Aorta (tissue), 5 donors: ENCODE measurements at places on chromosomes 2 and 18. TPM values are rescaled to one million over a fixed set of nuclear protein-coding genes. Genes with fewer than 3 reads are reported as not detected.
A peak's percentile ranks its signal among the peaks of the same experiment; 100 is the strongest.

- DNase-seq, result no peak
These were observed 29.8 kb downstream of the EHD3 start for GRCh38 chr2:31263636-31264190.

DNA sequence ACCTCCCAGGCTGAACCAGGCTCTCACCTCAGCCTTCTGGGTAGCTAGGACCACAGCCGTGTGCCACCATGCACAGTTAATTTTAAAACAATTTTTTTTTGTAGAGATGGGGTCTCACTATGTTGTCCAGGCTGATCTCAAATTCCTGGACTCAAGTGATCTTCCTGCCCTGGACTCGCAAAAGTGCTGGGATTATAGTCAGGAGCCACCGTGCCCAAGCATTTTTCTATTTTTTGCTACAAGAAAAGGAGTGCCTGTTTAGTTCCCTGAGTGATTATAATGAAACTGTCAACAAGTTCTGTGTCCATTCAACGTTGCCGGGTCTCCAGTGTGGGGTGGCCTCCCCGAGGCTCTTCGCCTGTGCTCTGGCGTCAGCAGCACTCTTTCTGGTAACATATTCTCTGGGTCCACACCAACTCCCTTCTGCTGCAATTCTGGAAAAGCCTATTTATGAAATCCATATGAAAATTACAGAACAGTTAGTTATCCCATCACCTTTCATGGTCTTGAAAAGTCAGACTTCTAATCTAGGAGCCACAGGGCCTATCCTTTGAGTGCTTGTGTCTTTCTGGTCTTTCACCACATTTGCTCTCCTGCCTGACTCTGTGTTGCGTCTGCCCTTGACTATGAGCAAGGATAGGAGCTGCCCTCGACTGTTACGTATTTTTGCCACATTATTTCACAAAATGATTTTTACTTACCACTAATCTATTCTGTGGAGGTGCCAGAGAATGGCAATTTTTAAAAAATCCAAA lies 172.7 kb downstream of the SOCS6 start:
- no peak for DNase-seq

- DNase-seq, result no peak
These were observed 73.1 kb downstream of the ANKRD44 start for GRCh38 chr2:197237291-197238042.

GRCh38 chr2:130307850-130308249 lies 34.8 kb upstream of the IMP4 start:
- no peak for DNase-seq

The NTSR2 gene
- not detected for total RNA-seq

The RAD51AP2 gene
- total RNA-seq, result not detected

DNA sequence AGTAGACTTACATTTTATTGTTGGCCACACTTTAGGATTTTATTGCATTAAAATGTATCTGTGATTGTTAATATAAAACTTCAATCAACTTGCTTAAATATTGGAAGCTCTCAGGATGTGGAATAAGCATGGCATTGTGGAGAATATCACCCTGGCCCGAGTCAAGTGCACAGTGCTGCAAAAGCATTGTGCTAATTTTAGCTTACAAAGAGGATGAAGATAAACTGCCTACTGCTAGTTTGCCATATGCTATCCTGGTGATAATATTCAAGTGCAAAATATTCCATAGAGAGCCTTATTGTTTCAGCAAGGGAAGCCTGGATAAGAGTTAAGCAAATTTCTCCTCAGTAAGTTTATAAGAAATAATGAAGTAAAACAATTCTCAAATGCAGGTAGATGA lies 54.5 kb downstream of the MEIS1 start:
- DNase-seq, result no peak

DNA sequence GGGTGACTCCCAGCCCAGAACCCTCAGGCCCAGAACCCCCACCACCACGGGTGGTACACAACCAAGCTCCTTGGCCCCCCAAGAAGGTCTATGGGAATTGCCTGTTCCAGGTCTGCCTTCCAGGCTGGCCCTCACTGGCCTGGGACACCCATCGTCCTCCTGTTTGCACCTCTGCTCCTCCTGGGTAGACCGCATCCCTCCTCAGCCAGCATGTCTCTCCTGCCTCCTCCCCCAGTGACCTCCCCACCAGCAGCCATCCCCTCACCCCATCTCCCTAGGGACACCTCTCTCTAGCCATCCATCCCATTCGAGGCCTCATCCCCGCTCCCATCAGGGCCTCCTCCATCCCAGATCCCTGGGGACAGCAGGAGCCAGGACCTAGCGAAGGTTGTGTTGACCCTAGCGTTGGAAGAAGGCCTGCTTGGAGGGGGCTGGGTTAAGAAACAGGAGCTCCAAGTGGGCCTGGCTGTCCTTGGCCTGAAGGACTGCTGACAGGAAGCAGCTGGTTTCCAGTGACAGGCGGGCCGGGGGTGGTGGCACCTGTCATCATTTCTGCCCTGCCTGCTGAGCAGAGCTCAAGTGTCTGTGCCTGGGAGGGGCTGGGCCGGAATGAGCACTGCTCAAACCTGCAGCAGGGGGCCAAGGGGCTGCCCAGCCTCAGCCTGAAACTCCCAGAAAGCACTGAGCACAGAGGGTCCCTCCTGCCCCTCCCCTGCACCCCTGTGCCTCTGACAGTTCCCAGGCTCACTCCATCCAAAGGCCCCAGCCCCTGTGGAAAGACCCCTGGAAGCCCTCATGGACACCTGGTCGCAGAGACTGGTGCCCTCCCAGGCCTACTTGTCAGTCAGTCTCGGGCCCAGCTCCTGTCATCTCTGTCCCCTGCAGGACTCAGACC lies 96.0 kb upstream of the OTOS start:
- DNase-seq, result peak; percentile 47

The MYO1B gene
- 61.1 TPM for total RNA-seq

The GALNT13 gene
- total RNA-seq, result 4.9 TPM

DNA sequence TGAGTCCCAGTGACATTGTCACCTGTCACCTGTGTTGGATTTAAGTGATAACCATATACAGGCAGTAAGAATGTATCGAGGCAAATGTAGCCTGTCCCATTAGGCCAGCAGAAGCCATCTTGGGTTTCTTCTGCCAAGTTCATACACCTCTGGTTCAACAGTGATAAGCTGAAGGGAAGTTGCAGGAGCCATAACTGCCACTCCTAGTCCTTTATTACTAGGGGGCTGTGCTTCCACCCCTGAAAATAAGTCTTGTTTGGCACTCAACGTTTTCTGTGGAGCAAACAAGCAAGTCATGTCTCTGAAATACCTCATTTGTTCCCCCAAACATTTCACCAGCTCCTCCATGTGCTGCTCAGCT lies 58.1 kb upstream of the ALPP start:
- DNase-seq, result no peak

DNA sequence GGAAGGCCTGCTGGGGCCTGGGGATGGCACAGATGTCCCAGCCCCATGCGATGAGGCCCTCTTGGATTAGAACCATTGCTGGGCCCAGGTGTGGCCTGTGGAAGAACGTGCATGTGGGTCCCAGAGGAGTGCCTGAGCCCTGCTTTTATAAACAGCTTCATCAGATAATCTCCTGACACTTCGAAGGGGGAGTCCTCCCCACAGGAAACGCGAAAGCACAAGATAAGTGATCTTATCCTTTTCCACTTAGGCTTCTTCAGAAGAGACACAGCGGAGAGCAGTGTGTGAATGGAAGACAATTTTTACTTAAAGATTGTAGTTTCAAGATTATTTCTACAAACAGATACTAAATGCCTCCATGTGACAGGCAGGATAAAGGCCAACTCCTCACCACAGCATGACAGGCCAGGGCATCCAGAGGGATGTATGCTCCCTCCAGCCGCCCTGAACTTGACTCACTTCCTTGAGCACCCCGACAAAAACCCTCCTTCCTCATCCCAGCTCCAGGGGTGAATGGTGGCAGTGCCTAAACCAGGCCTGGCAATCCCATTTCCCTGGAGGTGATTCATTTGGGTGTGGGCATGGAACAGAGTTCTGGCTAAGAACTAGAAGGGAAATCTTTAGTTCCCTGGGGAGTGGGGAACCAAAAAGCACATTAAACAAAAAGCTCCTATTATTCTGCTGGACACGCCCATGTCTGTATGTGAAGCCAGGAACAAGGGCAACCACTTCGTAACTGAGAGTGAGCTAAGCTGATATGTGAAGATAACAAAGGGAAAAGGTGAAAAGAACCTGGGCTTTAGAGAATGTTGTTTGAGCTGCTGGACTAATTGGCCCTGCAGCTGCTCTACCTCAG lies 56.2 kb upstream of the TMEM163 start:
- DNase-seq, result no peak

- DNase-seq, result no peak
These were observed 6.5 kb downstream of the RNF149 start for GRCh38 chr2:101302016-101302415.

DNA sequence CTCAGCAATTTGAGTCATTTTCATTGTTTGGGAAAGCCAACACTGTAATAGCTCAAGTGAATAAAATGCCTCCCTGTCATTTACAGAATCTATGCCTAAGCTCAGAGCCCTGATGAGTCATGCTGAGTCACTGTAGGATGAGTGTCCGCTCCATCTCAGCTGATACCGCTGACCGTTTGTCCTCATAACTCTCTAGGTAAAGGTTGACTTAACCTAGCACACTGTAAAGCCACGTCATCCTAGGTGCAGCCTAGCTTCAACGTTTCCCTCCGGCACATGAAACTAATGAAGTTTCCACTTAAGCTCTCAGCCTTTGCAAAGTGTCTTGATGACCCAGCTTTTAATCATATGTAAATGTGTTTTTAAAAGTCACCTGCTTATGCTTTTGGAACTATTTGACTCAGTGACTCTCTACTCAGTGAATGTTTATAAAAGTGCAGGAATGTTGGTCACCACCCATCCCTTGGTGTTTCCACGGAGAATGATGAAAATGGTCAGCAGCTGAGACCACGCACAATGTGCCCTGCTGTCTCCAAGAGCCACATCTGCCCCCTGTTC lies 154.0 kb downstream of the PMAIP1 start:
- no peak for DNase-seq

GRCh38 chr2:237530472-237531433 lies 35.6 kb upstream of the PRLH start:
- no peak for DNase-seq

DNA sequence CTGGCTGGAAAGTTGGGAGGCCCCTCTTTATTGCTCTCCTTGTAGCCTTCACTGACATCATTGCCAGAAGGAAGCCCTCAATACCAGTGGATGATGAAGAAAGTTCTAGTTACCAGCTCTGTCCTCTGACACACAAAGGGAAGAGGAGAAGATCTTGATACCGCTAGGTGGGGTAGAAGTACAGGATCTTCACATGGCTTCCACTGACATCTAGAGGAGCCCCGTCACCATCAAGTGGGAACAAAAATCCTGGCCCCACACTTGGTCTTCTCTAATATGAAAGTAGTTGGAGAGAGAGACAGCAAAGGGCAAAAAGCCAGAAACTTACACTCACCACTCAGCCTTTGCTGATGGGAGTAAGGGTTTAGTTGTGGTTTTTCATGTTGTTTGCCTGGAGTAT lies 12.4 kb downstream of the XIRP2 start:
- no peak for DNase-seq

- DNase-seq, result peak; percentile 59
These were observed 340 bp downstream of the SLC40A1 start for GRCh38 chr2:189580241-189580651.

DNA sequence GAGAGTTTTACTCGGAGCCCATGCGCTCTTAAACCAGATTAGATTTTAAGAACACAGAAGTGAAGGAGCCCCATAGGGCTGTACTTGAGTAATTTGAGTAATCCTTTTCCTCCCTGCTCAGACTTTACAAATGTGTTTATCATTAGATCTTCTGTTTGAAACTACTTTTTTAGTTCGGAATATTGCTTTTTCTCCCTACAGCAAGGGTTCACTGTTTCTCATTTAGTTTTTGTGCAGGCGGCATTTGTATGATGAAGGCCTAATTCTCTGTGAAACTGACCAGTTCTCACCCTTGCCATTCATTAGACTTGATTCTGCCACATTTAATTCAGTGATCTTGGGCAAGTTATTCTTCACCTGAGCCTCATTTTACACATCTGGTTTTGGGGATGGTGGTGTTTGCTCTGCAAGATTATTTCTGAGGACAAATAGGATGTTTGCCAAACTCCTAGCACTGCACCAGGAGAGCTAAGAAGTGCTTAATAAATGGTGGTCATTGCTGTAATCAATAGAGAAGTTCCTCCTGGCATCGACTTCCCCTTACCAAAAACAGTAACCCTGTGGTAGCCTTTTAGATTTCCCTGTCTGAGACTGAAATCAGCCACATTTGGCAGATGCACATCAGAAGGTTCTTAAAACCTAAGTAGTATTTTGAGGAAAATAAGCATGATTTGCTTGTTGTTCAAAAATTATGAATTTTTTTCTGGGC lies 2.2 kb downstream of the B3GNT2 start:
- no peak for DNase-seq
